ENCODE measurements at places on chromosomes 6 and 20.

GRCh38 chr20:10922941-10923340, 249.1 kb upstream of the JAG1 start:
- no peak for DNase-seq

DNA sequence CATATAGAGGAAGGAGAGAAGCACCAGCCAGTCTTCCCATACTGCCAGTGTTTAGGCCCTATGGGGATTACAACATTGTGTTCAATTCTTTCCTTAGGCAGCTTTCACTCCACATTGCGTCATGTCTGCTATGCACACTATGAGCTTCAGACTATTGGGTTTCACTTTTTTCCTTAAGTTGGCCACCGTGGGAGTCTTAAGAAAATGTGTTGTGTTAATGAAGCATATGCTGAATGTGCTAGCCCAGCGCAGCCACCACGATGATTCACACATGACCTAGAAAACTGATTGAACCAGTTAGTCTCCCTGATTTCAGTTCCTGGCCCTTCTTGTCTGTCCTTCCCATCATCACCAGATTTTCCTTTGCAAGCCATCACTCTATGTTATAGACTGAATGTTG, 21.5 kb downstream of the TUBB2B start:
- no peak for DNase-seq

DNA sequence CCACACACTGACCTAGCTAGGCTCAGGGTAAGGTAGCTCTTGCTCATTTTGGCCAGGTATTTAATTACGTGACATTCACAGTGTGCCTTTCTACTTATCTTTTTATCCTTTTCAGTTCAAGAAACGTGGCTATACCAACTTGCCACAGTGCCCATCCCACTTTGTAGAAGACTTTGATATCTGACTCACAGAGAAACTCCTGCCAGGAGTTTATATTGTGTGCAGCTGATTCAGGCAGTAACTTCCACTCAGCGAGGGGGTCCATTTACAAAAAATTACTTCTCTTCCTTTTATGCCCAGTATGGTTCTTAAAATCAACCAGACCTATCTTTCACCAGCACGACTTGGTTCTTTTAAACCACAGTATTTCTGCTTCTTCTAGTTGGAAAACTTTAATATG, 75.6 kb downstream of the PRL start:
- no peak for DNase-seq

- DNase-seq: peak; percentile 10
Observed at GRCh38 chr6:160137989-160138835, 16.6 kb downstream of the SLC22A1 start.

DNA sequence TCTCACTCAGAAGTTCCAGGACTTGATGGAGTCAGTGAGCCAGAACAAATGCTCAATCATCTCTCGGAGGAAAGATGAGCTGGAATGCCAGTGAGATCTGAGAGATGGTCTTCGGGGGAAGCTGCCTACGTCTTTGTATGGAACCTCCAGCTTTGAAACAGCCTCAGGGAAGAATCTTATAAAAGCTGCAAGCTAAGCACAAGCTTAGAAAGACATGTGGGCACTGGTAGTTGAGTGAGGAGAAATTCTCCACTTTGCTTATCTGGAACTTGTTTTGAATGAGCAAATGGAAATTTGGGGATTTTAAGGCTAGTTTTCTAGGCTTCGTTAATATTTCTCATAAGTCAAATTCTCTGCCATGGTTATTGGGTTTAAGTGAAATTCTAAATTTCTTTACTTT, 594.4 kb downstream of the QKI start:
- no peak for DNase-seq

DNA sequence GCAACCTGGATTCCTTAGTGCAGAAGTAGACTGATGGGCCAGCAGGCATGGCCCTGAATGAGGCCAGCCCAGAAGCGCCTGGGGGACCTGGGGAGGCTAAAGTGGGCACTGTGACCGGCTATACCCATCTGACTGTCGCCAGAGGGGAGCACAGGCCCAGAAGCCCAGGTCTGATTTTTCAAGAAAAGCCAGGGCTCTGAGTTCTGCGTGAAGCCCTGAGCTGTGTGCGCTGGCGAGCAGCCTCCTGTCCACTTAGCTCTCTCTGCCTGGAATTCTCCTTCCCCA, 111.7 kb downstream of the SULF2 start:
- no peak for DNase-seq

- DNase-seq: no peak
Observed at GRCh38 chr6:138372711-138373463, 4.8 kb upstream of the SMIM28 start.
